Mesenteric fat pad (tissue), 1 donor: ENCODE measurements at places on chromosomes 12 and 14. TPM values are rescaled to one million over a fixed set of nuclear protein-coding genes. Genes with fewer than 3 reads are reported as not detected.

DNA sequence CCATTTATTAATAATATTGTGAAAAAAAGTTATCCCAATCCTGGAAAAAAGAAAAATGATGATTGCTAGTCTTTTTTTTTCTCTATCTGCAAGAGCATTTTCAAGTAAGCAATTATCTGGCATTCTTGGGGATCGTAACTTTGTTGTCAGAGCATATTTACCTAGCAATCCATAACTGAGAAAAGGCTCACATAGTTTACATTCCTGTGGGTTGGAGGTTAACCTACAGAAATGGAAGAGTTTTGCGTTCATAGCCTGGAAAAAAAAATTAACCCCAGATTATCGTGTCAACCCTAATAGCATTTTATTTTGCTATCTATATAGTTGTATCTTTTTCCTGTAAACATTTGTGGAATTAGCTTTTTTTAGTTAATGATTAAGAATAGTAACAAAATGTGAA, 292.3 kb downstream of the DAD1 start:
- no peak for DNase-seq

DNA sequence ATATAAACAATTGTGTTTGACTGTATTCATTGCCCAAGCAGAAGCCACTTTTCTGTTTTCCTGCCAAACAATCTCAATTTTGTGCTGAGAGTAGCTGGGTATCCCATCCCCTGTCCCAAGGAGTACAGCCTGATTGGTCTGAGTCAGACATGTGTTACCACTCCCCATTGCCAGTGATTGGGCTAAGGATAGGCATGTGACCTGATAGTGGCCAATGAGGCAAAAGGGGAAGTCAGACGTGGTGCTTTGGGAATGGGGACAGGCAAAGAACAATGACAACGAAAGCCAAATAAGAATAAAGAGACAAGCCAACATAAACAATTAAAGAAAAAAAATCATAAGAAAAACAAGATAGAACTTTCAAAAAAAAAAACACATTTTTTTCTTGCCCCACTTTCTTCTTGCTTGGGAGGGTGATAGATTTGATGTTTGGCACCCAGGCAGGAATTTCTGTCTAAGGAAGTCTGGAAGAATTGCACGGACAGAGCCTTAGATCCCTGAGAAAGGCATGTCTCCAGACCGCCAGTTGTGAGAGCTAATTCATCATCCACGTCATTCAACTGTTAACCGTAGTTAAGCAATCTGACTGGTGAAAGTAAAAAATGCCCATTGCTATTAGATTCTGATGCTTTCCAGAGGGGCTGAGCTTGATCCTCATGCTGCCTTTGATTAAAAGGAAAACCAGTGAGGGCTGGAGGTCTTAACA, 626.6 kb upstream of the TMEM132C start:
- DNase-seq, result no peak

GRCh38 chr14:95993768-95994592, 45.2 kb upstream of the C14orf132 start:
- no peak for DNase-seq

The ZBTB39 gene
- 3.6 TPM for total RNA-seq

DNA sequence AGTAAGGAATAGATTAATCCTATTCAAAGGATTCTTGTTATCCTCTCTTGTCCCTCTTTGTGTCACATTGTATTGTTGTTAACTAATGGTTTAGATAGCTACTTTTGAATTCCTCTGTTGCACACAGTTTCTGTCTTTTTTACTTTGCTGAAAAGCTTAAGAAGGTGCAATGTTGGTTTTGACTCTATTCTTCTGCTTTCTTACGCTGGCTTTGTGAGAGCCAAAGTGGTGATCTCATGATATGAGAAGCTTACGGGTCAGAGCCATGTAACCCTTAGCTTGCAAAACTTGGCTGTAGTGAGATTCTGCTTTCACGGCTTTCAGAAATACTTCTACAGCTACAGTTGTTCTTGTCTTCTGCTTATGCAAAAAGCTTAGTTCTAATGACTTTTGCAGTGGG, 239.7 kb downstream of the TRHDE start:
- no peak for DNase-seq

DNA sequence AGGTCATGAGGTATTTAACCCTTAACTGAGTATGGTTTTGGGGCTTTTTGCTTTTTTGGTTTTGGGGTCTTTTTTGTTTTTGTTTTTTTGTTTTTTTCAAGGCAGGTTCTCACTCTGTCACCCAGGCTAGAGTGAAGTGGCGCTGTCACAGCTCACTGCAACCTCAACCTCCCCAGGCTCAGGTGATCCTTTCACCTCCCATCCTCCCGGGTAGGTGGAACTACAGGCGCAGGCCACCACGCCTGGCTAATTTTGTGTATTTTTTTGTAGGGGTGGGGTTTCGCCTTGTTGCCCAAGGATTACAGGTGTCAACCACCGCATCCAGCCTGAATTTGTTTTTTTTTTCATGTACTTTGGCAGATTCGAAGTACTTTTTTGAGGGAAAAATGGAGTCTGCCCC, 19.9 kb downstream of the RAP1B start:
- no peak for DNase-seq

DNA sequence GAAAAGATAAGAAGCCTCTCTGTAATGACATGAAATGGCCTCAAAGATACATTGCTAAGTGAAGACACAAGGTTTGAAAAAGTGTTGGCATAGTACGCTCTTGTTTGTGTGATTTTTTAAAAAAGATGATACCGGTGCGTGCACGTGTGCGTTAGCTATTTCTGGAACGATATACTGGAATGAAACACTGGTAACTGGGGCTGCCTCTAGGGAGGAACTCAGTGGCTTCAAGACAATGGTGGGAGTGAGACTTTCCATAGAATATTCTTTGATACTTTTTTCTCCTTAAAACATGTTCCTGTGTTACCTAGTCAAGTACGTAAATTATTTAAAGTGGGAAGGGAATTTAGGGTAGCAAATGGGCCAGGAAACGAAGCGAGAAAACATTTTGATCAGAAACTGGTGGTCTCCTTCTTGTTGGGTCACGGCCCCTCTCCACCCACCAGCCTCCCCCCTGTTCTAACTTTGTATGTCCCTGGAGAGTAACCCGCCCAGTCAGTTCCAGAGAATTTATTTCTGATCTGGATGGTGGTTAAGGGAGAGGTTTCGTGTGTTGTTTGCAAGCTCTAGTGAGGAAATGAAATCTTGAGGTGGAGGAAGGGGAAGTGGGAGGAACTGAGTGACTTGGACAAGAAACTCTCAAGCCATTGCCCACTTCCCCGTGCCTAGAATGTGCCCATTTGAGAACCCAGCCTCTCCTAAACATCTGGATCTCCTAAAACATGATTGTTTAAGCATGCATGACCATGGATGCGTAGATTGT, 6.6 kb downstream of the FGF6 start:
- no peak for DNase-seq

DNA sequence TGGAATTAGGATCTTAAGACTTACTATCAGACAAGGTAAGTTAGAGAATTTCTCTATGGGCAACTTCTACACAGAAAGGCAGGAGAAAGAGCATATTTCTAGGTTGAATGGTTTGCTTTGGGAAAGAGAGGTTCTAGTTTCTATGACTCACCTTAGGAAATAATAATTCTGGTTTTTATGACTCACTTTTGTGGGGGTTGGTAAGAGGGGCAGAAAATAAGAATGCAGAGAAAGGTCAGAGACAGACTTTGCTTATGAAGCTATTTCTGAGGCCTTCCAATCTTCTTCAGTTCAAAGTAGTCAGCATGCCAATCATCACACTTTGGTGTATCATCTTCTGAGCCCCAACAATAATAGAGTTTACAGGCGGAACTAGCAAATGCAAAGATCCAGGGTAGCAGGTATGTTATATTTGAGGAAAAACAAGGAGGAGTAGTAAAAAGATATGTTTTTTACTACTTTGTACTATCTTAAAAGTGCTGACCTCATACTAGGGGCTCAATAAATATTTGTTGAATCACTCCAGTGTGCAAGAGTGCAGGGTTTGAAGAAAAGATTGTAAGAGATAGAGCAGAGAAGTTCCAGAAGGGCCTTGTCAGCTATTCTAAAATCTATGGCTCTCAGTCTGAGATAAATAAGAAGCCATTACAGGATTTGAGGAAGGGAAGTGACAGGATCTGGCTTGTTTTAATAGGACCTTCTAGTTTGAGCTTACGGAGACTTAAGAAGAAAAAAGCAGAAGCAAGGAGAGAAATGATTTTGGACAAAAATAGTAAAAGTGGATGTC, 56.7 kb upstream of the LRFN5 start:
- DNase-seq, result no peak

The BICDL1 gene
- 0.39 TPM for total RNA-seq

DNA sequence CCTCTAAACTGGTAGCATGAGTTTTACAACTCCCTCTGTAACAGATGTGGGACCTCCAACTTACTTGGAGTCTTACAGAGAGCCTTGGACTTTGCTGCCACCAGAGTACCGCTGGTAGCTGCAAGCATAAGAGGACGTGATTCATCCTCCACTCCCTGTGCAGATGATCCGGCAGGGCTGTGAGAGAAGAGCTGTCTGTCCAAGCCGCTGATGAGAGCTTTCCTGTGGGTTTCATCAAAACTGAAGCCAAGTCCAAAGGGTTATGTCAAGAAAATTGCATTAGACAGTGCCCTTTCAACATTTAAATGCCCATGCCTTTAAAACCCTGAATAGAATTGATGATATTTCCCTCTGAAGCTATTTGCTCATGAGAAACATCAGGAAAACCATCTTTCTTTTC, 85.8 kb downstream of the LLPH start:
- no peak for DNase-seq

DNA sequence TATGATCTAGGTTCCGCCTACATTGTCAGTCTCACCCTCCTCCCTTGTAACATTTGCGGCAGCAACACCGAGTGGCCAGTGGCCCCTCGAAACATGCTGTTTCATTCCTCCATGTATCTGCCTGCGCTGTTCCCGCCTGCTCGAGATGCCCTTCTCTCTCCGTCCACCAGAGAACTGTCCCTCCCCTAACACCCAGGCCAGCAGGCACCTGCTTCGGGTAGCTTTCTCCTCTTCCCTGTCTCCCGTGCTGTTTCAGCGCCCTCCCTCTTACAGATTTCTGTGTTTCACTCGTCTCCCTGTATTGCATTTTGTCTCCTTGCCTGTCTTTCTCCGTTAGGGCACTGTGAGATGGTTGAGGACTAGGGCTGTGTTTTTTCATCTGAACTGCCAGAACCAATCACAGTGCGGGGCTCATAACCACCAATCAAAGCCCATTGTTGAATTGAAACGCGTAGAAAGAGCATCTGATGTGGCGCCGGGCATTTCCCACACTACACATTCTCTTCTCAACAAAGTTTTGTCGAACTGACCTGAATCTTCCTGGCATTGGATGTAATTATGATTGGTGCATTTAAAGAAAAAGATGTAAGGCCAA, 40.9 kb upstream of the ELK3 start:
- no peak for DNase-seq

GRCh38 chr12:93653712-93654111, 23.5 kb upstream of the CRADD start:
- DNase-seq, result no peak

DNA sequence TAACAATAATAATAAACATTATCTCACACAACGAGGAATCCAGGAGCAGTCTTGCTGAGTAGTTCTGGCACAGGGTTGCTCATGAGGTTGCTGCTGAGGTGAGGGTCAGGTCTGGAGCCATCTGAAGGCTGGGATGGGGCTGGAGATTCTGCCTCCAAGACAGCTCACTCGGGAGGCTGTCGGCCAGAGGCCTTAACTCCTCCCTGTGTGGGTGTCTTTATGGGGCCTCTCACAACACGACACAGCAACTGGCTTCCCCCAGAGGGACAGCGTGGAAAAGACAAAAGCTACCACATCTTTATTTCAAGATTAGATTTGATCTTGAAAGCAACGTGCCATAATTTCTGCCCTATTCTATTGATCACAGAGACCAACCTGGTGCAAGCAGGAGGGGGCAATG, 7.2 kb upstream of the CD4 start:
- no peak for DNase-seq

DNA sequence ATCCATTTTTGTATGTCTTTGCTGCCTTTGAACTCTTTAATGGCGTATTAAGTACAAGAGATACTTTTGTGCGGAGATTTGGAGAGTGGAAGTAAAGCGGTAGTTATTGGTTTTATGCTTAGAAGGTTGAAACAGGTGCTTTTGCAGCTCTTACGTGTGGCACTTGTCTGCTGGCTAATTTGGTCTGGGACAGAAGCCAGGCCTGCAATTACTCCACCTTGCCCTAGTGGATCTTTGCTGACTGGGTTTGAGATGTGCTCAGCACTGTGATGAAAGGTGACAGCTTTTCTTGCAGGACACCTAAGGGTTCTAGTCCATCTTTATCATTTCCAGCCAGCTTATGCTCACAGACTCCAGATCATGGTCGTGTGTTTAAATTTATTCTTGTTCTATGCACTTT, 252.5 kb downstream of the RPL10L start:
- DNase-seq, result no peak

DNA sequence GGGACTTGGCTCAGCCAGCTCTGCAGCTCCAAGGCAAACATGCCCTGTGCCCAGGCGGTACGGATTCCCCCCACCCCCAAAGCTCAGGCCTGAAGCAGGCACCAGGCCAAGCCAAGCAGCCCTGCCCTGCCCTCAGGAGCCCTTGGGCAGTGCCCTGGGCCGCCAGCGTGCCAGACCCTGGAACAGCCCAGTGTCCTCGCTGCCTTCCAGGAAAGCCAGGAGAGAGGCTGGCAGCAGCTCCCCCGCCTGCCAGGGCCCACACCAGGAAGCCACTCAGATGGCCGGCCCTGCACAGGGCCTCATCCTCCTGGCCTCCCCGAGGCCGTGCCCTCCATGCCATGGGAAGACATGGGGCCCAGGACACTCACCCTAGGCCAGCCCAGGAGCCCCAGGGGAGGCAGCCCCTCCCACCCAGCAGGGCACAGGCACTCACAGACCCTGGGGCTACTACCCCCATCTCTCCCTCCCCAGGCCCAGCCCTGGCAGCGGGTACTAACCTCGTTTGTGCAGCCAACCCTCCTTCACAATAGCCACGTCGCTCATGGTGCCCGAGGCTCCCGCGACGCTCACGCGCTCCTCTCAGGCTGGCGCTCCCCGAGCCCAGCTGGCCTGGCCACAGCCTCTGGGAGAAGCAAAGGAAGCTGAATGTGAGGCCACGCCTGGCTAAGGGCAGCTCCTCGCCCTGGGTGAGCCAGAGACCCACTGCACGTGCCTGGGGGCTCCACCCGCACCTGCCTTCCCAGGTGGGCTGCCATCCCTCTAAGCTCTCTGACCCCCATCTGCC, 3.3 kb downstream of the AKT1 start:
- DNase-seq, result no peak

DNA sequence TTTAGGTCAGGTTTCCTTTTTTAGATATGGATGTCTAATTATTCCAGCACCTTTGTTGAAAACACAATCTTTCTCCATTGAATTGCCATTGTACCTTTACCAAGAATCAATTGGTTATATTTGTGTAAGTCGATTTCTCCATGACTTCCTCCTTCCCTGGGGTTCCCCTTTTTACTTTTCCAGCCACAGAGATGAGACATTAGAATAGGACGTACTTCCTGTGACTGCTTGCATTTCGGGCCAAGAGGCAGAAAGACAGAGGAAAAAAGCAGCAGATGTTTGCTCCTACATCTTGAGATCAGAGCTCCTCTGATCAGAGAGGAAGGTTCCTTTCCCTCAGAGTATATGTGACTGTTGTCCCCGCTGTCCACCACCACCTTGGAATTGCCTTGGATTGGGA, 453.7 kb upstream of the RGS6 start:
- no peak for DNase-seq
